ENCODE measurements at places on chromosomes 7 and 10.

DNA sequence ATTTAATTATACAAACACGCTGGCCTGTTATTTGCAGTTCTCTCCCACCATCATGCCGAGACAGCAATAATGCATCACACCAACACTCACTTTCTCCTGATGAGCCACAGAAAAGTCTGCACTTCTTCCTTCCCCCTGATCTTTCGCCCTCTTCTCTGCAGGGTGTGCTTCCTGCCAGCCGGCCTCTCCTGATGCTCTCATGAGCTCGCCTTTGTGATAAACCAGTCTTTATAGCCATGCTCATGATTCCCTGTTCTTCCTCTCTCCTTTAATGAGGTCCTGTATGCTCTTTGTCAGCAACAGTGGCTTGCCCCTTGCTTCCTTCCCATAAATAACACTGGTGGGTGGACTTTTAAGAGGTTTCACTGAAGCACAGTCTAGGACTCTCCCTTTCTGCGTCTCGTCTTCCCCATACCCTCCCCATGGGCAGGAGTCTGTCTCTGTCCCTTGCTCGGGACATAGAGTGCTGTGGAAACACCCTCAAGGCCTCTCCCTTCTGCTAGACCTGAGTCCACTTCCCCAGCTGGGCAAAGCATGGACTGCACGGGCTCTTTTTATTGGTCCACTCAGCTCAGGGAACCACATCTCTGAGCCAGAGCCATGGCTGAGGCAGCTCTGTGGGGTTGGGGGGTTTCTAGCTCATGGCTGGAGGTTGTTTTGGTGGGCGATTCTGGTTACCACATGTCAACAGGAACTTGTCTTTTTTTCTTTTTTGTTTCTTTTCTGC lies 133.9 kb downstream of the C10orf105 start:
- no peak for DNase-seq

DNA sequence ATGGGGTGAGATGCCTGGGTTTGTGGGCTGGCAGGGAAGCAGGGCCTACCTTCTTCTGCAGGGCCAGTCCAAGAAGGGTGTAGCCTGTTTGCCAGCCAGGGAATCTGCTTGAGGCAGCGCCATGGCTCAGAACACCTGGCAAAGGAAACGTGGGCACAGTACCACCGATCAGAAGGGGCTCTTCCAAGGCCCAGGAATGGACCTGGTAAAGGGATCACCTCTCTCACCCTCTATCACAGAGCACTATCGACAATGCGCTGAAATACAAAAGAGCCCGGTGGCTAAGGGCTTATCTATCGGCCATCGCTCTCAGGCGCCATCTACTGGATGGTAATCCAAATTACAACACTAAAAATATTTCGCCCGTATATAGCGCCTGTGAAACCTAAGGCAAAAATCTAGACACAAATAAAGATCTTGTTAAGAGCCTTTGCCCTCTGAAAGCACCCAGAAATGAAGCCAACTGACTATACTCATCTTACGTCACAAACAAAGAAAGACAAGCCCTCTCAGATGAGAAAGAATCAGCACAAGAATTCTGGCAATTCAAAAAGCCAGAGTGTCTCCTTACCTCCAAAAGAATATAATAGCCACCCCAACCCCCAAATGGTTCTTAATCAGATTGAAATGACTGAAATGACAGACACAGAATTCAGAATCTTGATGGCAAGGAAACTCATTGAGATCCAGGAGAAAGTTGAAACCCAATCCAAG lies 217.8 kb upstream of the HPS1 start:
- no peak for DNase-seq

DNA sequence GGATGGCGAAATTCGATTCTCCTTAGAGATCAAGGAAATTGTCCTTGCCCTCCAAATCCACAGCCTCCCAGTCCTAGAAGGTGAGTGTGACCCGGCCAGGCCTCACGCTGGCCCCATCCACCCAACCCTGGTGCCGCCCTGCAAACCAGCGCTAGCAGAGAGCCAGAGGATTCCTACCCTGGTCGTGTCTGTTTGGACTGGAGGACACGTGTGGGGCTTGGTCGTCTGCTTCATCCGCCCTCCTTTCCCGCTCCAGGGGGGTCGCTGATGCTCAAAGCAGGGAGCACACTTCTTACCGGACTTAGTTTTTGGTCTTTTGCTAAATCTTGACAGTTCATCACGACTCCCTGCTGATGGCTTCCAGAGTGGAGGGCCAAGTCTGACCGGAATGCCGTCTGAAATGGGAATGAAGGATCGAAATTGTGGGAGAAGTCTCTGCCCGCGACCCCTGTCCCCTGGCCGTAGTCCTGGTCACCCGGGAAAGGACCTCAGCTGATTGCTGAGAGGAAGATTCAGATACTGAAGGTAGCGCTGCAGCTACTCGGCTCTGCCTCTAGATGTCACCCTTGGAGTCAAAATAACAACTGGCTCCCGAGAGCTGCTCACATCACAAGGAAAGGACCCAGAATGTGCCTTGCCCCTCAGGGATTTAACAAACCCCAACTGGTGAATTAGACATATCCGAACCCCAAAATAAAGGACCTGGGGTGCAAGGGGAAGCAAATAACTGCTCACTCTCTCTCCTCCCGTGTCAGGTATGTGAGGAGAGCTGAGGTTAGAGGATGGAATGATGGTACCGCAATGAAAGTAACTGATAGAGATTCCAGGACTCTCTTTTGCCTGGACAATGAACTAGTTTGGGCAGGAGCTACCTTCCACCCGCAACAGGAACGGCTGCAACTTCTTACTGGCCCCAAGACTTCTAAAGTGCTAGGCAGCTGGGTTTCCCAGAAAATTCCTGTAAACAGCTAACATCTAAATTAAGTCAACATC lies 23.5 kb upstream of the ORC5 start:
- DNase-seq: peak; percentile 18

- DNase-seq: no peak
Observed at GRCh38 chr10:29130190-29130673, 158.6 kb upstream of the LYZL1 start.

GRCh38 chr7:135147341-135147898 lies 452 bp upstream of the TMEM140 start:
- DNase-seq: no peak

- no peak for DNase-seq
Observed at GRCh38 chr10:30847199-30847598, 184.5 kb downstream of the ZNF438 start.

DNA sequence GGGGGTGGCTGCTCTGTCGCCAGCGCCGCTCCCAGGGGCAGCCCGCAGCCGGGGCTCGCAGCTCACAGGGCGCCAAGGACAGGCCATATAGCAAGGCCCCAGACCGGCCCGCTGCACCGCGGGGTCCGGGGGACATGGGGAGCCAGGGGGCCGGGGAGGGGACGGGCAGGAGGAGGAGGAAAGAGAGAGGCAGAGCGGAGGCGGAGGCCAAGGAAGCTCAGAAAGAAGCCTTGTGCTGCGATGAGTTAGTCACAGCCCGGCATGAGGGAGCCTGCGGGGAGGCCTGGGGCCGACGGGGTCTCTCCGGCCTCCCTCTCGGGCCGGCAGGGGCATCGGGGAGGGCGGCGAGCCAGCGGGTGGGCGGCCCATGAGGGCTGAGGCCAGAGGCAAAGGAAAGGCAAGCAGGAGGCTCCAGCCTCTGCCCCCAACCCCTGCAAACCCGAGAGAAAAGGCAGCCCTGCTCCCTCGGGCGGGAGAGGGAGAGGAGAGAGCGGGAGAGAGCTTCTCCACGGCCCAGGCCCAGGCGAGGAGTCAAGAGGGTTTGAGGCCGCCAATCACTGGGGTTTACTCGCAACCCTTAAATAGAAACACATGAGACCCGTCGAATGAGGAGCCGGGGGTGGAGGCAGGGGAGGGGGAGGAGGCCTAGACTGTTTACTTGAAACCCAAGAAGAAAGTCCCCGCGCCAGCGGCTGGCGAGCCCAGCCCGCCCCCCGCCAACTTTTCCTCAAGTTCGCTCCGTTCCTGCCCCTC lies 167.9 kb downstream of the NEURL1 start:
- no peak for DNase-seq

GRCh38 chr10:131725581-131726069 lies 175.2 kb upstream of the PPP2R2D start:
- DNase-seq: no peak

GRCh38 chr7:74282748-74283459 lies 6.3 kb upstream of the CLIP2 start:
- no peak for DNase-seq

- no peak for DNase-seq
Observed at GRCh38 chr10:97898429-97898828, 48.8 kb downstream of the GOLGA7B start.

DNA sequence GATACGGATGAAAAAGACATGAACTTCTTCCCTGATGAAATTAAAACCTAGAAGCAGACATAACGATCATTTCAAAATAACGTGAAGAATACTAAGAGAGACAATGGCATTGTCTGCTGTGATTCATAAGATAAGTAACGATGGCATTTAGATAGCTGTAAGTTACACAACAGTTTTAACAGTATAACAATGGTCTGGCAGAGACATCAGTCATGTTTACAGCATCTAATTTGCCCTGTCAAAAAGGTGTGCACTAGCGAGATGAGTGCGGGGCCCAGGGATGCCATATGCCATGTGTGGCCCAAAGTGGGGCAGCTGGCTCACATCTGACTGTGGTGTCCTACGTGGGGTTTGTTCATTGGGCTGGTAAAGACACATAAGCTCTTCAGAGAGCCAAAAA lies 55.7 kb upstream of the RHEB start:
- DNase-seq: no peak

GRCh38 chr7:98178321-98178720 lies 32.9 kb upstream of the BHLHA15 start:
- DNase-seq: peak; percentile 77

DNA sequence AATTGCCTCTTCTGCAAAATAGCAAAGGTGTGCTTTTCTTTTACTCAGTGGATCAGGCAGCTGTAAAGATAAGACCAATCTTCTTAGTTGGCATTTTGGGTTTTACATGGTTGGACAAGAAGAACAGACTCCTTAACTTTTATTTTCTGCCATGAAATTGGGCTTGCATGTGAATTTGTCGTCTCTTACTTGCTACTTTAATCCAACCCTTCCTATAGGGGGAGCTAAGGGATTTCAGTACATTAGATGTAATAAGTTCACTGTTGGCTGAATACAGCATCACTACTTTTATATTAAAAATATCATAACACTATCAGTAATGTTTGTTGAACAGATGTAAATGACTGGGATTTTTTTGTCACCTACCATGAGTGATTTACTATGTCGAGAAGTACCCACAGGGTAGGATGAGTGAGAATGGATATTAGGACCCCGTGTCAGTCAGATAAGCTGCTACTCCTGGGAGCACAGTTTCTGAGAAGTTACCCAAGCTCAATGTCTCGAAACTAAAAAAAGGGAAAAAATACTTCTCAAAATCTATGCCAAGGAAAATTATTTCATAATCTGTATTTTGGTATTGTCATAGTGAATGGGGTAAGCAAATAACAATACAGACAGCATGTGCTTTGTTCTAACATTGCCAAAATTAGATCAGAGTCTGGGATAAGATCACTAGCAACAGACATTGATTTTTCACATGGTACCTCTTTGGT lies 127.4 kb upstream of the AGR3 start:
- no peak for DNase-seq

DNA sequence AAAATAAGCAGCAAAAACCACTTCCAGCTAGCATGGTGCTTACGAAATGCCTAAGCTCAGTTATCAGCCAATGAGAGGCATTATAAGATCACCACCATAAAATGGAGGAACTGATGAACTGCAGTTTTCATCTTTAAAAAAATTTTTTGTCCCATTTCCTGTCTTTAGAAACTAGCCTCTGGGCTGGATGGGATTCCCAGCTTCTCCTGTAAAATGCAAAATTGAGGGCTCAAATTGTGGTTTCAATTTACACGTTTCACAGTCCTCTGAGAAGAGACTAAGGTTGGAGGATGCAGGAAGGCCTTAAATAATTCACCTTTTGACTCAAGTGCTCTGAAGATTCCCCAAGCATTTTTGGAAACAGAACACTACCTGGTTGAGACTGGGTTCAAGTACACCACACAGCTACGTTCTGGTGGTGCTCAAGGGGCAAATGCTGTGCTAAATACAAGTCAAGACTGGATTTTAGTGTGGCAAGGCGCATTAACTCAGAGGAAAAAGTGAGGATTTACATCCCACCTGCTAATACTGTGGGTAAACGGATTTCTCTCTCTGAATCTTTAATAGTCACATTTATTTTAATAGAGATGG lies 951 bp downstream of the ZNF25 start:
- DNase-seq: no peak

GRCh38 chr10:70258216-70258615 lies 25.0 kb upstream of the PPA1 start:
- no peak for DNase-seq

Measured in nucleus accumbens (tissue), 56 donors.